Stimulated activated CD4-positive, alpha-beta T cell treated with anti-CD3 and anti-CD28 coated beads, TNF-alpha, amount 100 ng/mL, for 24 hours (primary cell): ENCODE measurements at places on chromosomes 1 and 21.

DNA sequence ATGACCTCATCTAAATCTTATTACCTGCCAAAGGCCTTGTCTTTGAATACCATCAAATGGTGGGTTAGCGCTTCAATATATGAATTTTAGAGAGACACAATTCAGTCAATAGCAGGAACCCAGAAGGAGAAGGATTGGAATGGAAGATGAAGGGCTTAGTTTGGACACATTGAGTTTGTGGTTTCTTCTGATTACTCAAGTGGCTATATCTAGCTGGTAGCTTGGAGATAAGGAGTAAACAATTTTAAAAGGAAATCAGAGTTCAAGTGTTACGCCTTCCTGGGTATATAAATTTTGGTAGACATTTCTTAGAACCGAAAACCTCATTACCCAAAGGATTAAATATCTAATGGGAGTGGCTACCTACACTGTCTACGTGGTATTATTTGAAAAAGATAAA, 80.2 kb downstream of the RGS2 start:
- DNase-seq = no peak

GRCh38 chr1:8118031-8118451, 91.9 kb upstream of the ERRFI1 start:
- no peak for DNase-seq

DNA sequence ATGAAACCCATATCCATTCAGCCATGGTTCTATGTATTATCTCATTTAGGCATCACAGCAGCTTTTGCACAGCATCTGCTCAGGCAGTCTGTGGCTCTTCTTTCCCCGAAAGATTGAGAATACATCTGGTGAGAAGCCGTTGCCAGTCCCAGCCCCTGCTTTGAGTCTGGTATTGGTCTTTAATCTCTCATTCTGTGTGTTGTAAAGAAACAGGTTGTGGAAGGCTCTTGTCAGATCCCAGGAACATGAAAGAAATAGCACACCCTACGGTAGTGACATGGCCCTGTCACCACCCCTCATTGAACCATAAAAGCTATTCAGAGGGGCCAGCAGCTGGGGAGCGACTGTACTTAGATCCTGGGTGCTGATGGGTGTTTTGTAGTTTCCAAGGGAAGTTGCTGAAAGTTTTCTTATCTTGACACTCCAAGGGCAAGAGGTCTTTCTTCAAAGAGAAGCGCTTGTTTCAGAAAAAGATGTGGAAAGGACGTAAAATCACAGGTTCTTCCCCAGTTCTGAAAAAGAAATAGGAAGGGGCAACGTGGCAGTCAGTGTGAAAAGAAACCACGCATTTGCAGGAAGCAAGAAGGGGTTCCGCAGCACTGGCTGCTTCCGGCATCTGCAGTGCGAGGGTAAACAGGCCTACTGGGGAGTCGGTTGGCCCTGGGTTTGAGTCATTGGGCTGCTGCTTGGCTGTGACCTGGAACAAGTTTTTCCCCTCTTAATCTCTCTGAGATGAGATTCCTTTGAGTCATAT, 145.0 kb downstream of the DHRS3 start:
- peak; percentile 62 for DNase-seq

GRCh38 chr1:230335861-230336522, 90.1 kb downstream of the PGBD5 start:
- DNase-seq = no peak

- no peak for DNase-seq
Observed at GRCh38 chr1:8711151-8711550, 106.3 kb downstream of the RERE start.

GRCh38 chr1:172145656-172146055, 274.8 kb upstream of the C1orf105 start:
- DNase-seq = no peak

DNA sequence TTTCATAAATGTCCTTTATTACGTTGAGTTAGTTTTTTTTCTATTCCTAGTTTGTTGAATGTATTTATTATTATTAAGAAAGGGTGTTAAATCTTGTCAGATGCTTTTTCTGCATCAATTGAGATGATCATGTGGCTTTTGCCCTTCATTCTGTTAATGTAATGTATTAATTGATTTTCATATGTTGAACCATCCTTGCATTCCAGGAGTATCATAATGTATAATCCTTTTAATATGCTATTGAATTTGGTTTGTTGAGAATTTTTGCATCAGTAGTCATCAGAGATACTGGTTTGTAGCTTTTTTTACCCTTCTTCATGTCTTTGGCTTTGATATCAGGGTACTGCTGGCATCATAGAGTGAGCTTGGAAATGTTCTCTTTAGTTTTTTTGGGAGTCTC, 100.0 kb downstream of the POFUT2 start:
- DNase-seq = no peak

- no peak for DNase-seq
Observed at GRCh38 chr1:155069551-155070157, 6.1 kb downstream of the EFNA4 start.

- no peak for DNase-seq
Observed at GRCh38 chr1:70717656-70718055, 306.6 kb downstream of the CTH start.

GRCh38 chr1:84665703-84666317, 24.5 kb downstream of the SSX2IP start:
- no peak for DNase-seq

GRCh38 chr1:117030271-117030877, 28.8 kb downstream of the CD101 start:
- no peak for DNase-seq

DNA sequence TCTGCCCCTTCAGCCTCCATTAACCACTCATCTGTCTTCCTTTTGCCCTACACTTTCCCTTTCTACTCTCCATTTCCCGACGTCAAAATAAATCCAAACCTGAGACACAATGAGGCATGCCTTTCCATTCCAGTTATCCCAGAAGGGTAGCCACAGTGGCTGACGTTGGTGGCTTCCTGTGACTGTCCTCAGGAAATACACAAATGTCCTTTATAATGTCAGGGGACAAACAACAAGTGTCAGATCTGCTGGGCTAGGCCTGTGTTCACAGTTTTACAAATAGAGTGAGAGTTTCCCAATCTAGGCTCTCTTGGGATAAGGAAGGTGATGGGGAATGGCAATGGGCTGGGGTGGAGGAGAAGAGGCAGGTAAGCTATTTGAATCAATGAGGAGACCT, 135.3 kb downstream of the BRINP2 start:
- no peak for DNase-seq

GRCh38 chr1:54604051-54604450, 19.3 kb downstream of the FAM151A start:
- no peak for DNase-seq

GRCh38 chr21:16124378-16125138, 394.8 kb downstream of the USP25 start:
- DNase-seq = no peak

- no peak for DNase-seq
Observed at GRCh38 chr1:53362270-53362669, 34.4 kb upstream of the LRP8 start.

GRCh38 chr1:94683886-94684285, 136.3 kb upstream of the SLC44A3 start:
- no peak for DNase-seq

DNA sequence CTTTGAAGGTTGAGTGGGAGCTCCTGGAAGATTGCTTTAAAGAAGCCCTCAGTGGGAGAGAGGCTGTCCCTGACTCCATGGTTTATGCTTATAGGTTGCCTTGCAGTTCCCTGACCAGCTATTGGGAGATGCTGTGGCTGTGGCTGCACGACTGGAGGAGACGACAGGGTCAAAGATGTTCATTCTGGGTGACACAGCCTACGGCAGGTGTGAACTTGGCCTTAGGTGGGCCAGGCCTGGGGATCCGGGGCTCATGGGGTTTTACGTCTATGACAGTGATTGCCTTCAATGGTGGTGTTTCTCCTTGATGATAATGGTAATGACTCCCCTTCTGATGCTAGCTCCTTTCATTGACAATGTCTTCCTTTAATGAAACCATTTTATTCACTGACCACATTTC, 692 bp downstream of the DPH2 start:
- no peak for DNase-seq

- no peak for DNase-seq
Observed at GRCh38 chr1:45607404-45608074, 16.3 kb downstream of the CCDC17 start.

DNA sequence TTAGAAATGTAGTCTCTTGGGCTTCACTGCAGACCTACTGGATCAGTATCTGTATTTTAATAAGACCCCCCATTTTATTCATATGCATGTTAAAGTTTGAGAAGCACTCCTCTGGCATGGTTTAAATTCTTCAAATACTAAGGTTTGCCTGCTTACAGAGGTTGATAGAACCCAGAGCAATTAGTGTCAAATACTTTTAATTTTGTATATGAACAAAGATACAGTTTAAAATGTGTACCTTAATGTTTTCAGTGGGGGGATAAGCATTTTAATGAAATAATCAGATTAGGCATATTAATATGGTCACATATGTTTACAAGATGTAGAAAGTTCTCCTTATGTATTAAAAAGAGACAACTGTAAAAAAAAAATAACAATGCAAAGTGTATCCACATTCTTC, 40.4 kb upstream of the EPS15 start:
- no peak for DNase-seq

DNA sequence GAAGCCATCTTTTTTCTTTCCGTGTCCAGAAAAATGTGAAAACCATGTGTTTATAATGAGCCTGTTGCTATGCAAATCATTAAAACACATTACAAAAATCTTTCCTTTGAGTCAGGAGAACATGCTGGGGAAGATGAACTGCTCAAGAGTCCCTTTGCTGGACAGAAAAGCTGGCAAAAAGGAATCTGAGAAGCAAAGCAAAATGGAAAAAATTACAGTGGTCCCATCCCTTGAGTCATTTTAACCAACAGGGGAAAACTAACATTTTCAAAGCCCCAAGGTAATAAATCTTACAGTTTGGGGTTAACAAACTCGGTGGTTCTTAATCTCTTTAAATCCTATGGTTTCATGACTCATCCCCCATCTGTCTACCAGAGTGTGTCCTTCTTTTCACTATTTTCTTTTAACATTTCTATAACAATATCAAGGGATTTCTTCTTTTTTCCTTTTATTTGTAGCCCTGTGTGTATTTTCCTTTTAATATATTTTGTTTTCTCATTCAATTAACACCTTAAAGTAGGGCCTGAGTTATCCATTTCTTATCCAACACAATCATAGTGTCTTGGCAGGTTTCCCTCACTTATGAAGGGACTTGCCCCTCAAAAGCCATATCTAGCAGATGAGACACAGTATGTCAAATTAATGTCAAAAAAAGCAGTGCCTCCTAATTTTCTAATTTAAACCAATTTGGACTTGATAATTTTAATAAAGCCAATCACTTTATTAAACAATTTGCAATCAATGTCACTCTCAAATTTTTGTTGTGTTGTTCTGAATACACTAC, 105.4 kb downstream of the PTPN14 start:
- no peak for DNase-seq

- no peak for DNase-seq
Observed at GRCh38 chr1:88984569-88984968, 7.9 kb downstream of the KYAT3 start.

DNA sequence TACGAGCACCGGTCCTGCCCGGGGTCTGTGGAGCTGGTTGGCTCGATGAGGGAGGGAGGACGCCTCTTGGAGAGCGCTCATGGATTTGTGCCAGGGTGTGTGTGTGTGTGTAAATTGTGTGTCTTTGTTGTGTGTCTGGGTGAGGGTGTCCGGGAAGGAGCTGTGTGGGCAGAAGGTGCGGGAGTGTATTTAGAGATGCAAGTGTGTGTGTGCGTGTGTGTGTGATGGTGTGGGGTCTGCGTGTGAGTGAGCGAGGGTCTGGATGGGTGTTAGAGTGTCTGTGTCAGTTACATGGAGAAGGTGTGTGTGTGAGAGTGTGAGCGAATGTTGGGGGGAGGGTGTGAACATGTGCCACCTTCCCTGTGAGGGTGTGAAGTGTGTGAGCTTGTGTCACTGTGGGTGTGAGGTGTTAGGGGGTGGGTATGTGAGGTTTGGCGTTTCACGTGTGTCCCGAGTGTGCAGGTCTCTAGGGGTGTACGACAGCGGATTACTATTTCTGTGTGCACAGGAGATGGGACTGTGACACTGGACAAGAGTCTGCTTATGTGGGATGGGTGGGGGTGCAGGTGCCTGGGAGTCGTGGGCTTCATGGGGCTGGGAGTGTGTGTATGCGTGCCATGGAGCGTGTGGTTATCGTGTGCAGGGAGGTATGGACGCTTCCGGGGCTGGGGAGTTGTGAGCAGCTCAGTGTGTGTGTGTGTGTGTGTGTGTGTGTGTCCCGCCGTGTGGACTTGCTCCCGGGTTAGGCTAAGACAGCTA, 880 bp downstream of the IGSF21 start:
- DNase-seq = no peak

- DNase-seq = no peak
Observed at GRCh38 chr1:241834733-241835377, 13.1 kb upstream of the EXO1 start.

- DNase-seq = no peak
Observed at GRCh38 chr1:16017461-16018303, at the start of gene HSPB7. TSS of gene HSPB7 (minus strand) at chr1:16018043. CDS start at chr1:16017963, 80 bp downstream.

- no peak for DNase-seq
Observed at GRCh38 chr1:193068013-193068412, 8.6 kb downstream of the RO60 start.

GRCh38 chr1:39836595-39837110, 46.7 kb downstream of the TRIT1 start:
- DNase-seq = no peak

DNA sequence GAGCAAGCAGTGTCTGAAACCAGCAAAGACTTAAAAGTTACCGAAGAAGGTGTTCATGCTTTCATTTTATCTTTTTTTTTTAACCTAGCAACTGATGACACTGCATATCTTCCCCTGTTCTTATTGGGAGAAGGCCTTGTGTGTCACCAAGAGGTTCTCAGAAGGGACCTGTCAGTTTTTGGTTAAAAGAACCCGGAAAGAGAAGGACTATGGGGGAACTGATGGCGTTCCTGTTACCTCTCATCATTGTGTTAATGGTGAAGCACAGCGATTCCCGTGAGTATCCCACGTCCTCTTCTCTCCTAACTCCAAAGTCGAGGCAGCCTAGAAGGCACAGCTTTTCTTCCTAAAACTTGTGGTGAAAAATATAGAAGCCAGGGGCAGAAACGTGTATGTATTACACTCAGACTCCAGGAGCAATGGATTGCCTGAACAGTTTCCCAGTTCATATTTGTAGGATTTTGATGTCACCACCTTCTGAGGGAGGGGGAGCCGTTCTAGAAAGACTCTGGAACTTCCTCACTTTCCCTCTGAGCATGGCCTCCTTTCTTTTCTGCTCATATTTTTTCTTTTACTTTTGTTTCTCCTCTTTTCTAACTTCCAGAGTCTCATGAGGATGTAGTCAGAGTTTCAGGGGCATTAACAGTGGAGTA, at the start of gene MR1:
Gene MR1, plus strand, starts transcription at position 185 of the 653 bp plus-strand sequence. Its CDS starts 25 bp downstream, at position 210.
- DNase-seq = no peak

GRCh38 chr1:33630686-33631085, 158.2 kb downstream of the ZSCAN20 start:
- no peak for DNase-seq

DNA sequence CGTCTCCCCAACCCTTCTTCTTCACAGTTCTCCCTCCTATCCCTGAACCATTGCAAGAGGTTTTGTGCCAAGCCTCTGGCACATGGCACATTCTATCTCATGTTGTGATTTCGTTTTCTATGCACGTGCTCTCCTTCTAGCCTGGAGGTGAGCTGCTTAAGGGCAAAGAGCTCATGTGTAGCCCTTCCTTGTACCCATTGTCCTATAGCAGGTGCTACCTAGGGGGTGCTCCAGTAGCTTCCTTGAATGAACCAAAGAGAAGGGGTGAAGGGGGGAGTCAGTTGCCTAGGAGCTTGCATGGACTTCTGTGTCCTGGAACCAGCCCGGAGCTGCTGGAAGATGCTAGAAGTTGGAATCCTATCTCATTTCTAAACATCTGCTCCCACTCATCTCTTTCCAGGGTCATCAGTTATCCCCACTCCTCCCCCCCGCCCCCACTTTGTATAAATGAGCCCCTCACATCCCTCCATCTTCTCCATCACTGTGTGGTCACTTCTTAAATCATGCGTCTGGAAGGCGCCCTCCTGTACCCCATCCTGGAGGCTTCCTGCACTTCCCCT, 535 bp upstream of the DISC1 start:
- DNase-seq = no peak
